GM12864 (cell line): ENCODE measurements at places on chromosomes 16 and 17.

DNA sequence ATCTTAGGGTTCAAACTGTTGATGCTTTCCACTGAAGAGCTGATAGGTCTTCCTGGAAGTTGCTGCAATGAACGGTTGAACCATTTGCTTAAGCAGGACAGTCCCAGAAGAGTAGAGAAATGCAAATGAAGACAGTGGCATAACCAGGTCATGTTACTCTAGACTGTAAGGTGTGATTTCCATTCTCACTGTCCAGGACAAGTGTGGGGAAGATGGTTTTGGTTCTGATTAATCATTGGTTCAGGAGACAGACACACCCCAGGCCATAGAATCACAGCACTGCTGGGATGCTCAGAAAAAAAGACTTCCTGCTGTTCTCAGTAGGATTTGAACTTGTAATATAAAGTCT lies 34.8 kb upstream of the XYLT2 start:
- no peak for DNase-seq

GRCh38 chr17:77317091-77317750 lies 176.5 kb downstream of the SEC14L1 start:
- DNase-seq = no peak

DNA sequence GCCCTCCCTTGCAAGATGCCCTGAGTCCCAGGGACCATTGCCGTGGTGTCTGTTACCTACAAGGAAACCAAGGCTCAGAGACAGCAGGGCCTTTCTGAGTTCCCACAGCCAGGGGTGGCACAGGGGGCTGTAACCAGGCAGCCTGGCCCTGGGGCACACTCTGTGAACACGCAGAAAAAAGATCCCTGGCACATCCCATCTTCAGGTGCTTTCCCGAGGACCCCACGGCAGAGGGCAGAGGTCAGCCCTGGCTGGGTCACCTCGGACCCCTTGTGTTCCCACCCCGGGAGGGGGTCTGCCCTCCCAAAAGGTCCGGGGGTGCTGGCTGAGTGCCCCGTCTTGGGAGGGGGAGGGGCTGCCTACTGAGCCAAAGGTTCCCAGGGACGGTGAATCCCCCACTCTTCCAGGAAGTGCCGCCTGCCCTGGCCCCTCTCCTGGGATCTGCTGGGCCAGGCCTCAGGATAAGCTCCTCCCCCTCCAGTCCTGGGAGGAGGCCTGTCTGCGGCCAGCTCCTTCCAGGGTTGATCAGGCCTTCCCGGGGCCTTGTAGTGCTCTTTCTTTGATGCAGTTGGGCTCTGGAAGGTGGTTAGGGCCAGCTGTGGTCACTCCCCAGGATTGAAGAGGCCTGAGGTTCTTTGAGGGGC lies 8.1 kb downstream of the GLIS2 start:
- DNase-seq = no peak

DNA sequence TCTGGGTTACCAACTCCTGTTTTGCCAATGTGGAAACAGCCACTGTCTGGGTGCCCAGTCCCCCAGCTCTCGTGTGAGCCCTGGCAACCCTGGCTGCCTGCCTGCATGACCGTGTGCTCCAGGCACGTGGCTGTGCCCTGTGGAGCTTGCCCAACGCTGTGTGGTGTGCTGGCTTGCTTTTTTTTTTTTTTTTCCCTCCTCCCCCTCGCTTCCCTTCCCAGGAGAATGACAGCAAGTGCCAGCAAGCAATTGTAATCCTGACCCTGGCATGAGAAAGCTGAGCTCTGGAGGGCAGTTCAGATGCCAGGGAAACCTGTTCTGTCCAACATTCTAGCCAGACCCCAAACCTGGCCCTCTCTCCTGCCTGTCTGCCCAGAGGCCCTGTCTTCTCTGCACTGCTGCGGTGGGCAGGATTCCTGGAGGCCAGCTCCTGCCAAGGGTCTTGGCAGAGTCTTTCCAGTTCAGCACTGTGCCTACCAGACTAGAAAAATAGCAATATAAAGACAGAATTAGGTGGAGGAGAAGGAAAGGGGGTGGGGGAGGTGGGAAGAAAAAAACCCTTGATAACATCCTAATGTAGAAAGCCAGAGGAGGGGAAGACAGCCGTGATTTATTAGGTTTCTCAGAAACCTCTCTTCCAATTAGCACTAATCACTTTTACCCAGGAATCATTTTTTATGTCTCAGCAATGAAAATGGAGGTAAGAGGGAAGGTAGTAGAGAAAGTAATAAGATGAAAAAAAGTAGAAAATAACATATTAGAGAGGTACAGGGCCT lies 9.0 kb downstream of the HLF start:
- DNase-seq = no peak

DNA sequence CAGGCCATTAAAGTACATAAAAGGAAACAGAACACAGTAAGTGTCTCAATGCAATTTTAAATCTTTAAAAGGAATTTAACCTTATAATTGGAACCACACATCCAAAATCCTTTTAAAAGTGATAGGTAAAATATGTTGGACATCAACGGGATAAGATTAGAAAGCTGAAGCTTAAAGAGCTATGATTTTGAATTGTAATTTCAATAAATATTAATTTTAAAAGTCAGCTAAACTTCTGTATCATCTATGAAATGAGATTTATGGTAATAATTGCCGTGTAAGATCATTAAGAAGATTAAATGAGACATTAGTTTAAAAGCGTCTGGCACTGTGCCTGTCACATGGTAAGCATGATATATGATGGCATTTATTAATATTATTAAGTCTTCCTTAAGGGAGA lies 31.3 kb downstream of the CCDC42 start:
- no peak for DNase-seq

- DNase-seq = no peak
Measured at GRCh38 chr16:74800216-74800871, 25.7 kb upstream of the FA2H start.

- DNase-seq = no peak
Measured at GRCh38 chr17:39996162-39996561, 15.6 kb downstream of the PSMD3 start.

GRCh38 chr16:17776888-17777287 lies 306.1 kb upstream of the XYLT1 start:
- DNase-seq = no peak

DNA sequence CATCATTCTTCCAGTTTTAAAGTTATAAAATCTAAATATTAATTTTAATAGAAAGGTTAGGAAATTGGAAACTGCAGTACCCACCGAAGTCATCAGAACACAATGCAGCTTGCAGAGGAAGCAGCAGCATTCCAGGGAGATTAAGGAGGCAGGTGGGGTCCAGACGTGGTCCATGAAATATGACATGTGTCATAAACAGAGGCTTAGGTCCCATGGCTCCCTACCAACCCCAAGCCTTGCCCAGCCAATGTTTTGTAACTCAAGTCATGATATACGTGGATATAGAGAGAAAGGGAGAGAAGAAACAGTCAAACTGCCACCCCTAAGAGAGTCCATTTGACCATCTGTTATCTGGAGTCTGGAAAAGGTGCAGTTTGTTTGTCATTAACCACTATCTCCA lies 670.0 kb downstream of the TOX3 start:
- no peak for DNase-seq

GRCh38 chr17:38852771-38853291 lies 690 bp downstream of the RPL23 start:
- no peak for DNase-seq

GRCh38 chr17:13953841-13954240 lies 115.5 kb upstream of the COX10 start:
- DNase-seq = no peak

GRCh38 chr16:15876503-15876902 lies 11.9 kb downstream of the CEP20 start:
- DNase-seq = no peak

DNA sequence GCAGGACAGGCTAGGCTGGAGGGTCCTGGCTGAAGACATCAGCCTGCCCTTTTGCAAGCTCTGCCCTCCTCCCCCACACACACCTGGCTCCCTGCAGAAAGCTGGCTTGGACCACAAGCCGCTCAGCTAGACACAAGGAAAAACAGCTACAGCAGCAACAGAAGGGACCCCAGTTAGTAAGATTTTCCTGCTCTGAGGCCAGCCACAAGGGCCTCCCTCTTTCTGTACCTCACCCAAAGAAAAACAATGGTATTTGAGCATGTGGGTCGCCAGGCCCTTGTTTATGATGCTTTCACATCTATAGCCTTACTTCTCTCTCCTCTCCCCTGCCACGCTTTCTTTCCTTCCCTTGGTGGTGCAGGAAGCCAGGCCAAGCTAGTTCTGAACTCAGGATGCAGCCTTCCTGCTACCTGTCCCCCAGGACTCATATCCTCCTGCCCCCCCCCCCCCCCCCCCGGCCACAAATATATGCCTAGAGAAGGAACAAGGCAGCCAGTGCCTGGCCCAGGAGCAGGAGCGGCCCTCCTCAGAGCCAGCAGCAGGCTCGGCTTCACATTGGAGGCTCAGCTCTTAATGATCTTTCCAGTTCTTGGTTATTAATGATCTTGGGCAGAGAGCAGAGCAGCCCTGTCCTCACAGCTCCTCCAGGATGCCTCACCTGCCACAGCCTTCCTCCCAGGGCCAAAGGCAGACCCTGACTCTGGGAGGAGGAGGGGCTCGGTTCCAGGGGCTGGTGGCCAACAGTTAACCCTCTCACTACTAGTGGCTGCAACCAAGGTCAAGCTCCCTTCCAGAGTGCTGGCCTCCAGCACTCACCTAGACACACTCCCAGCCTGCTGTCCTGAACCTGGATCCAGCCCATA lies 19.5 kb downstream of the GRIN2C start:
- no peak for DNase-seq

DNA sequence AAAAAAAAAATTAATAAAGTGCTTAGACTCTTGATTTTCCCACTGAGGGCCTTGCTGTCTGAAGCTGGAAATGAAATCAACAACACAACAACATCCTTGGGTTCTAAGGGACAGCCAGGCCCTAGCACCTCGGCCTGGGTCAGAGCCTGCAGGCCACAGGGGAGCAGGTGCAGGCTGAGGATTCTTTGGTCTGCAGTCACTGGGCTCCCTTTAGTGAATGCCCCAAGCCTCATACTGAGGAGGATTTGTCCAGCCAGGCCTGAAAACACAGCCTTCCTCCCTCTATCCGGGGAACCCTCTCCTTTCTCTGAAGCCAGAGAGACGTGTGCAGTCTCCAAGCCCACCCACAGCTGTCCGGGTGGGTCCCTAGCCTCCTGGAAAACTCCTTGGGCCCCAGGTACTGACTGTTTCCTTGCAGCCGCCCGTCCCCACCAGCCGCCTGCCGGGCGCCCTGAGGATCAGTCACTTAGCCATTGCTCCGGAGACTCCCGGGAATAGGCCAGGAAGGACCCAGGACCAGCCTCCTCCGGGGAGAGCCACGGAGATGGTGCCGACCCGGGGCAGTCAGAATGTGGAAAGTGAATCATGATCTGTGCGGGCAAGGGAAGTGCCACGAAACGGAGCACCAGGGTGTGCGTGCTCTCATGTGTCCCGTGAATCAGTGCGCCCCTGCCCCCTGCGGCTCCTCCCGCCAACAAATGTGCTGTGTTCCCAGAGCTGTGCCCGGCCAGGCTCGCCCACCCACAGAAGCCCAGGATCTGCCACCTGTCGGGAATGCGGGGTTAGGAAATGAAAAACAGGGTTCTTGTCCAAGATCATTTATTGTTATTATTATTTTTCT lies 91.0 kb downstream of the RTN4RL1 start:
- no peak for DNase-seq

- no peak for DNase-seq
Measured at GRCh38 chr17:45248132-45248957, 13.5 kb downstream of the SPATA32 start.

- DNase-seq = no peak
Measured at GRCh38 chr17:27545562-27546229, 85.3 kb upstream of the LGALS9 start.

DNA sequence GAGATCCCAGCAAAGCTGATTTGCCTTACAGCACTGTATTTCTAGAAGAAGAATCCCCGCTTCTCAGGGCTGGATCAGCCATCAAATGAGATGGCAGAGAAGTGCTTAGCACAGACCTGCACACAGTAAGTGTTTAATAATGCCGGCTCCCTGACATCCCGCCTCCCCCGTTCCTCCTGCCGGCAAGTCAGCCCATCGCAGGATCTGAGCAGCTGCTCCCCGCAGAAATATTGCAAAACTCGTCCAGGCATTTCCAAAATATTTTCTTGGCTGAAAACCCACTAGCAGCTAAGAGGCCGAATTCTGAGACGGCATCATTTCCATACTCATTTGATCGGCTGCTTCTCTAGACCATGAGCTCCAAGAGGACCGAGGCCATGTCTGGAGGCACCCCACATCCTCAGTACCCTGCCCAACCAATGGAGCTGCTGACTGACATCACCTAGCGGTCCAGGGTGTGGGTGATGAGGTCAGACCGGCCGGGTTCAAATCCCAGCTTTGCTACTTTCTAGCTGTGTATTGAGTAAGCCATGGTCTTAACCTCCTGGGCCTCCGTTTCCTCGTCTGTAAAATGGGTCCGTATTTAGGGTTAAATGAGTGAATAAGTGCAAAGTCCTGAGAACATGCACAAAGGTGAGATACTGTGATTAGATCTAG lies 251.5 kb downstream of the KATNIP start:
- DNase-seq = no peak

GRCh38 chr16:30356401-30357084 lies 1.4 kb upstream of the CD2BP2 start:
- DNase-seq = no peak

DNA sequence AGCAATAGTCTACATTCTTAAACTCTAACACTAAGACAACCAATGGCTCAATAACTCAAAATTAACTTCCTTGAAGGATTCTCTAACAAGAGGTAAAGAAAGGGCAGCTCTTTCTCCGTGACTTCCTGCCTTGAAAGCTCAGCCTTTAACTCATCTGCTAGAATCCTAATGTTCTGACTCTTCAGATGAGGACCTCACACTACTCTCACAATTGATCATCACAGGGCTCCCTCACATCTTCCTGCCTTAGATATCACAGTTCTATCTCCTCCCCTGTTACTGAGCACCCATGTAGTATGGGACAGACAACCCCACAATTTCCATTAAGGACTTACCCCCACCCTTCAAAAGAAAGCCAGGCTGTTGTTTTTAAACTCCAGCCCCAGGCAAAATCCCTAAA lies 33.5 kb downstream of the SMURF2 start:
- no peak for DNase-seq

DNA sequence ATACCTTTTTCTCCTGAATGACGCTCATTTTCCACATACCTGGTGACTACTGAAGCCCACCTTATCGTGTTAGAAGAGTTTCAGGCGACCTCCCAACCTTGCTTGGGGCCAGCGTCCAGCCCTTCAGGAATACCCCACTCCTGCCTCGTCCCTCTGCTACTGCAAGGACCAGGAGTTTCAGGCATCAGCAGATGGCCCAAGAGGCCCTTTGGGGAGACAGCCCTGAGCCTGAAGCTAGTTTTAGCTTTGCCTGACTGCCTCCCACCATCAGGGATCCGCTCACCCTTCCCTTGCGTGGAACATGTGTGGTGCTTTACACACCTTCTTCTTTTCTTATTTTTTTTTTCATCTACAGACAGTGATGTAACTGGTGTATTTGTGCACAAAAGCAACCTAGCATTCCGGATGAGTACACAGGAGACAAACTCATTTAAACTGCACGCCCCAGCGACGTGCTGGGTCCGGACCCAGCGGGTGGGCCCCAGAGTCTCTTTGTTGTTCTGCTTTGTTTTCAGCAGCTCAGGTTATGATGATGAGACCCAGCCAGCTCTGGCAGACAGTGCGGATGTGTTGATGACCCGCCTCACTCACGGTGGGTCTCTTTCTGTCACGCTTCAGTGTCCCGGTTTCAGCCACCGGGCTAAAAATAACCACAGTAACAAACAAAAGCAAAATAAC lies 242.4 kb downstream of the C16orf95 start:
- peak; percentile 84 for DNase-seq
